ENCODE measurements at places on chromosomes 6 and 20. TPM values are rescaled to one million over a fixed set of nuclear protein-coding genes. Genes with fewer than 3 reads are reported as not detected.

- no peak for DNase-seq
Measured at GRCh38 chr6:106788761-106789160, 159.4 kb downstream of the QRSL1 start.

DNA sequence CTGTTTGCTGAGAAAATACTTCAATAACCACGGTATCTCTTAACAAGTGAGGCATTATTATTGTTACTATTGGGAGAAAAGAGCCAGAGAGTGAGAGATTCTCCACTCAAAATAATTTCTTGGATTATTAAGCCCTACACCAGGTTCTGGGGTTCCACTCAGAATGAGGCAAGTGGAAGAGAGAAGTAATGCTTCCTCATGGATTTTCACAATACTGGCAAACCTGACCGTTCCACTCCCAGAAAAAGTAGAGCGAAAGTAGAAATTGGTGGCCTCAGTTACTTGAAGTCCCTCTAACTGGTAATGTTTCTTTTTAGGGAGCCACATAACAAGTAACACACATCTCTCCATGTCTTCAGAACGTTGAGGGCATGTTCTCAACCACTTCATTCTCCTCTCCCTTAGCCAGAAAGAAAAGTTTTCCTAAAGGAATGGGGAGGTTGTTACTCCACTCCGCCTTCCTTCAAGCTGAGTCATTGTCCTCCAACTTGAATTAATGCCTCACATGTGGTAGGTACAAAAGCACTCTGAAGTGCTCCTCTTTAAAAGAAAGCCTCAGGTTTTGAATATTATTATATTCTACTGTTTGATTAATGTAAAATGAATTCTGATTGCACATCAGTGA lies 1.9 kb downstream of the BAG2 start:
- peak; percentile 63 for DNase-seq

DNA sequence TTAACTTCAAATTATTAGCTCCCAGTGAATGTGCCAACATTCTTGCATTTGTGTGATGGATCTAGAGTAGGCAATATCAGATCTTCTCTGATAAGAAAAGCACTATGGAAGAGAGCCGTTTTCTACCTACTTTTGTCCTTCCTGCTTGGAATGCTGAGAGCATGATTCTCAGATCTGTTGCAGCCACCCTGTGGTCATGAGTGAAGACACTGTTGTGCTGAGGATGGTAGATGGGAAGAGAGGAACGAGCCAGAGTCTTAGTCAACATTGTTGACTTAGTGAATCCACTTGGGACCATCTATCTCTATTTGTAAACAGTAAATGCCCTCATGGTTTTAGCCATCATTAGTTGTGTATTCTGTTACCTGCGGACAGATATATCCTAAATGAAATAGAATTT lies 202.6 kb downstream of the CD109 start:
- no peak for DNase-seq

The LYRM4 gene
- total RNA-seq = 30.8 TPM

- DNase-seq = peak; percentile 61
Measured at GRCh38 chr6:139250296-139251044, 41.3 kb downstream of the TXLNB start.

GRCh38 chr6:131840441-131840840 lies 32.6 kb downstream of the ENPP1 start:
- DNase-seq = peak; percentile 28

DNA sequence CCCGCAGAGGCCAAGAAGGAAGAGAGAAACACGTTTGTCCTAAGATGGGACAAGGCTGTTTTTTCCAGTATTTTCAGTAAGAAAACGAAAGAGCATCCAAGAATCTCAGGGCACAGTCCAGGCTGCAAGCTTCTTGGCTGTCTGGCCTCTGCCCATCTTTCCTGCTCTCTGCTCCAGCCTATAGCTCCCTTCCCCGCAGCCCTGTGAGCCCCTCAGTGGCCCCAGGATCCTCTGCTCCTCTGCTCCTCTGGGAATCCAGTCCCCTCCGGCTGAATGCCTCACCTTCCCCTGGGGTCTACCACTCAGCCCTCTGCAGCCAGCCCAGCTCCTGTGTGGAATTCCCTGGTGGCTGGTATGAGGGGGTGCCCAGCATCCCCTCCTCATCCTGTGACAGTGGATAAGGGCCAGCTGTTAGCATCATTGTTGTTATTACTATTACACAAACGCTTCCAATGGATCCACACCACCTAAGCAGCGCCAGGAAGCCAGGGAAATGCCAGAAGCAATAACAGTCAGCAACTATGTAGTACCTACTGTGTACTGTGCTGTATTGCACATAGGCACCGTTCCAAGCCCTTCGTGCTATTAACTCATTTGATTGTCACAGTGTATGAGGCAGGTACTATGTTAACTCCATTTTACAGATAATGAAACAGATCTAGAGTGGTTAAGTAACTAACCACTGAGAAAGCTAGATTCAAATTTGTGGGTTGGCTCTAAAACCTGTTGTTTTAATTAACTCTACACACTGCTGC lies 60.3 kb upstream of the PTPN1 start:
- peak; percentile 65 for DNase-seq

Measured in muscle of leg (tissue), 16 donors.